ENCODE measurements at places on chromosomes 7 and 10.
A peak's percentile ranks its signal among the peaks of the same experiment; 100 is the strongest.

DNA sequence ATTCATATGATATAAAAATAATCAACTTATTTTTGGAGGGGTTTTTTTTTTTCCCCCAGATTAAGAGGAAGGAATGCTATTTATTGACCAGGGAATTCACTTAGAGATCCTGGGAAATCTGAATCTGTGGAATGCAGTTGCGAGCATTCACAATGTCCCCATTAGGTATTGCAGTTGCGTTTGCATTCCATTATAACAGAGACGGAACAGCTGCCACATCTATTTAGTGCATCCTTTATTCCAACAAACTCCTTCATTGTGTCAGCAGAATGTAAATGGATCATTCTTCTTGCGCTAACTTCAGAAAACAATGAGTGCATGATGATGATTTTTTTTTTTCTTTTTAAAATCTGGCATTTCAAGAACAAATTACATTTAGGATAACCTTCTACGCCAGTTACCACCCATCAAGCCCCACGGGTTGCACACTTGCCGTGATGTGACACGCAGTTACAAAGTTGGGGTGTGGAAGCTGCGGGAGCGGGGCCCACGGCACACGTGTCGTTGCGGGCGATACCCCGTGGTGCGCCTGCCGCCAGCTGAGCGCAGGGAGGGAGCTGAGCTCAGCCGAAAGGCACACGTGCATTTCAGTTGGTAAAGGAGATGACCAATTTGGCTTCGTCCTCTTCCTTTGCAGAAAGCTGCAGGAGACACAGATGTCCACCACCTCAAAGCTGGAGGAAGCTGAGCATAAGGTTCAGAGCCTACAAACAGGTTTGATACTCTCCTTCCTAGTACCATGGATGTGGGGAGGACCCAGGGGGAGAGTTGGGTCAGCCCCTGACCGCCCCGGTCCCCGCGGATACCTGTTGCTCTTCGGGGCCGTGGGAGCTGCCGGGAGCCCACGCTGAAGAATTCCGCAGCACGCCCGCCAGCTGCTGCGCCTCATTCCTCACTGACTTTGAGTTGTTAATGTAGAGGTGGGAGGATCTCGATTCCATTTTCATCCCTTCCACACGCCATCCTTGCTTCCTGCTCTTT lies 175.3 kb upstream of the SH2B2 start:
- peak; percentile 71 for DNase-seq

GRCh38 chr10:96556003-96556402 lies 30.8 kb downstream of the TM9SF3 start:
- DNase-seq, result peak; percentile 22

DNA sequence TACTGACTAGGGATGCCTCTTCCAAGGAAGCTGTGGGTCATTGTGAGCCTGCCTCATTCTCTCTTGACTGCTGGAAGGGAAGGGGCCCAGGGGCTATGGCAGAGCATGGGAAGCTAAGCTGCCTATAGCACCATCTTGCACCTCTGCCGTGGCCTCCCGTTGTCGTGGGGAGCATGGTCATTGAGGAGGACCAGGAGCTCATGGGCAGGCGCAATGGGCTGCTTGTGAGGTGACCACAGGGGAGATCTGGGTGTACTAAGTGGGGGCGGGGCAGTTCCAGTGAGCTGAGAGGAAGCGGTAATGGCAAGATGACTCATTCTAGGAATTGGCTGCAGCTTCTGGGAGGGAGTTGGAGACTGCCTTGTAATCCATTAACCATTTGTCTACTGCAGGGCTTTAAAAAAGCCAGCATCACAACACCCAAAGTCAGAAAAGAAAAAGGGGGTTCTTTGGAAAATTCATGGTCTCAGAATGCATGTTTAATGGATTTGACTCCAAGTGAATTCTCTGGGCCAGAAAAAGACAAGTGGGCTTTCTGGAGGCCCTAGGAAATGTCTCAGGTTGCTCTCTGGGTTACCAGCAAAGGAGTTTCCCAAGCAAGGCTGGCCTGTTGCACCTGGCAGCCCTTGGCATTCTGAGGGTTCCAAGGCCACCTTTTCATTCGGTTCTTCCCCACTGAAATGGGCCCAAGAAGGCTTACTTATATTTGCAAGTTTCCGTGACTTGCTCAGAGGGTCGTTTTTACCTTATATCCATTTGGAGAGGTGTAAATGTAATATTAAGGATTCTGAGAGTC lies 3.6 kb downstream of the DUSP5 start:
- peak; percentile 94 for DNase-seq

DNA sequence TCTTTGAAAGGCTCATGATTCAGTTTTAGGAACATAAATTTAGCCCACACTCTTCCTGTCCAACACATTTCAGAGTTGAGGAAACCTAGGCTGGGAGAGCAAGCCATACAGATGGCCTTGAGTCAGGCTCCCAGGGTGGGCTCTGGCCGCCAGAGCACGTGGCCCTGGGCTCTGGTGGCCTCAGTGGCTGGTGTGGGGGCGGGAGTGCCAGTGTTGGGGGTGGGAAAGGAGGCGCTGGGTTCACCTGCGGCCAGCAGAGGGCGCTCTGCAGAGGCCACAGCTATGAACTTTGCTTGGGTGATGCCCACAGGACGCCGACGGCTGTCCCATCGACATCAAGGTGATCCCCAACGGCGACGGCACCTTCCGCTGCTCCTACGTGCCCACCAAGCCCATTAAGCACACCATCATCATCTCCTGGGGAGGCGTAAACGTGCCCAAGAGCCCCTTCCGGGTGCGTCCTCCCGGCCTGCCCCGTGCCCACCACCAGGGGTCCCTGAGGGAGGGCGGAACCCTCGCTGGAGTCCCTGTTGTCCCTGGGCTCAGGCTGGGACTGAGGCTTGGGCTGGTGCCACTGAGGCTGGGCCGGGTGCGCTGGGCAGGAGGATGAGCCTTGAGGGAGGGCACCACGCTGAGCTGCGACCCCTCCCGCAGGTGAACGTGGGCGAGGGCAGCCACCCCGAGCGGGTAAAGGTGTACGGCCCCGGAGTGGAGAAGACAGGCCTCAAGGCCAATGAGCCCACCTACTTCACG lies 11.9 kb downstream of the FLNC start:
- peak; percentile 59 for DNase-seq

DNA sequence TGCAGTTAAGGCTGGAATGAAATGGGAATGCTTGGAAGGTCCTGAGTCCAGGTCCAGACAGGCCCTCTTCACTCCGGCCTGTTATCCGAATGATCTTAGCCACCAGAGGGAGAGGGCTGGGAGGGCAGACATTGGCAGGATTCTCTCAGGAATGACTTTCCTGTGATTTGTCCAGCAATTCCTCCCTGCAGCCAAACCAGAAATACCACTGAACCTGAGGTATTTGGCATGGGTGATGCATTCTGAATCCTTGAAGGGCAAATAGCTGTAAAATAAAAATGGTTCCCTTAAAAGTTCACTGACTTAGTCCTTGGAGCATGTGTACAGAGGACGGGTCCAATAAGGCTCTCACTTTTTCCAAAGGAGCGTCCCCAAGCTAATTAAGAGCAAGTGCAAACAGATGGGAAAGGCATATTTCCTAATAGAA lies 77.5 kb upstream of the HABP2 start:
- no peak for DNase-seq

- DNase-seq, result no peak
These were observed 120.1 kb upstream of the CHST15 start for GRCh38 chr10:124213471-124213870.

GRCh38 chr10:98361131-98362025 lies 53.6 kb downstream of the PYROXD2 start:
- DNase-seq, result peak; percentile 41

GRCh38 chr10:70726909-70727495 lies 54.7 kb downstream of the ADAMTS14 start:
- no peak for DNase-seq

DNA sequence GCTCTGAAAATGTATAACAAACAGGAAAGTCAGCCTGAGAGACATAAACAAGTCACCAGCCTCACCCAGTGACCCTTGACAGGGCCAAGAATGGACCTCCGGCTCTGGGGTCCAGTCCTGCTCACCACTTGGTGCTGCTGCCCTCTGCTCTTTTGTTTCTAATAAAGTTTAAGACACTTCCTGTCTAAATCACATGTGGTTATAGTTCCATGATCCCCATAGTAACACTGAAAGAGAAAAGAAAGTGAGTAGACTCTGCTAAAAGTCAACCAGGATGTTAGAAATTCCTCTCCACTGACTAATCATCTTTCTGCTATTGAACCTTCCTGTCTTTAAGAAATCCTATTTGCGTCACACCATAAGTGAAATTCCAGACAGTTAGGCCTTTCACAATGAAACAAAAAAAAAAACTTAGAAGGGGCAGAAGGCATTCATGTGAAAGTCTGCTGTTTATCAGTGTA lies 179.2 kb upstream of the BET1 start:
- peak; percentile 26 for DNase-seq

- DNase-seq, result no peak
These were observed 241.4 kb upstream of the CCDC6 start for GRCh38 chr10:60147576-60148265.

DNA sequence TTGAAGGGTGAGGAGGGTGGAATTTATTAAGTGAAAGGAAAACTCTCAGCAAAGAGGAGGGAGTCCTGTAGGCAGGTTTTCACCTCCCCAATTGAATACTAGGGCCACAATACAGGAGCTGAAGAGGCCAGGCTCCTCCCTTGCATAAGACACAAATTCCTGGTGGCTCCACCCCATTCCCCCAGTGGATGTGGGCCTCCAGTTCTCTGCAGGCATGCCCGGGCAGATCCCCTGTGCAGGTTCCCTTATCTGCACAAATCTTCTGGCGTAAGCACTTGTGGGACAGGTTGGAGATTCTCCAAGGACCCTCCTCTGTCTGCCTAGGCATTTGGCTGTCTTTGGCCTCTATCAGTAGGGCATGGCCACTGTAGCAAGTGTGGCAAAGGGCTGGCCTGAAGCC lies 847.1 kb upstream of the MBL2 start:
- DNase-seq, result no peak

- peak; percentile 44 for DNase-seq
These were observed 128.5 kb downstream of the ANKRD7 start for GRCh38 chr7:118352867-118353453.

GRCh38 chr10:42431095-42431494 lies 207.3 kb downstream of the ZNF33B start:
- DNase-seq, result no peak

GRCh38 chr7:114790521-114790920 lies 131.4 kb upstream of the MDFIC start:
- DNase-seq, result no peak

DNA sequence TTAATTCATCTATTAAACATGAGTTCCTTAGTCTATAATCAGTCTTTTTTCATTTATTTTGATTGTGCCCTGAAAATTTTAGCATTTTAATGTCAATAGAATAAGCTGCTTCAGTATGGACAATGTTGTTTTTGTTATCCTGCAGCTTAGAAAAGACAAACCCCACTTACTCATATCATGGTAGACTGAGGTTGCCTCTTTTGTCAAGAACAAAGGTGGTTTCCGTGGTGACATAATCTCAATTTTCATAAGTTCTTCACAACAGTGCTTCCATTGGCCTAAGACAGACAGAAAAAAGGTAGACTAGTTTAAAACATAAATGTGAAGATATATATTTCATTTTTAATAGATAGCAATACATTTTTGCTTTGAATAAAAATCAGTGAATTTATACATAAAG lies 69.1 kb downstream of the RTKN2 start:
- no peak for DNase-seq

DNA sequence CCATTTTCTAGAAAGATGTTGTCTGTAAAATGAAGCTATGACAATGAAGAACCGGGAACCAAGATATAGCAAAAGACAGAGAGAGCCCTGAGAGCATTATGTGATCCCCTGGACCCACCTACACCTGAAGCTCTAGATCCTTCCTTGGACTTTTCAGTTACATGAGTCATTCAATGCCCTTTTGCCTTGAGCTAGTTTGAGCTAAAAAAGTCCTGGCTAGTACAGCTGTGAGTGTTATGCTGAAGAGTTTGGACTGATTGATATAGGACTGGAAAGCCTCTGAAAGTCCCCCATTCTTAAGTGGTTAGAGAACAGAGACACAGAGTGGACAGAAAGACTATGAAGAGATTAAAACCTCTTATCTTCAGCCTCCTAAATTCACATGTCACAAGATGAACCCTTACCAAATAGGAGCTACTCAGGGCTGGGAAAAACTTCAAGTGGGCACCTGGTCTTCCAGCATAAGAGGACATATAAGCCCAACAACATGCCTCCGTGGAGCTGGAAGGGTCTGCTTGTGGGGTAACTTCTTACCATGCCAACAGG lies 386.8 kb upstream of the NFE2L3 start:
- DNase-seq, result no peak

GRCh38 chr10:86951184-86951761 lies 6.1 kb downstream of the MMRN2 start:
- DNase-seq, result no peak

DNA sequence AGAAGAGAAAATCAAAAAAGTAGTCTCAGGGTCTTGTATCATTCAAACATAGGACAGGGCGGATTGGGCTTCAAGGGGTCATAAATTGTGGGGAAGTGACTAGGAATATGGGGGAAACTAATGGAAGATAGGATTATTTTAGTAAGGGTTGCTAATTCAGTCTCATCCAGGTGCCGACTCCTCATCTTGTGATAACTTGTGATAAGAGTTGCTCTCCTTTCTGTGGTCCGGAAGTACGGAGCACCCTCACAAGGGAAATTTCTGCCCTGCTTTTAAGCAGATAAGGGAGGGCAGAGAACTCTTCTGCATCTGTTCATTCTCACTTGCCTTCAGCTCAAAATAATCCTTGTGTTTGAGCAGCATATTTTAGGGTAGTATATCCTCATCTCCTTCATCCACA lies 436.4 kb upstream of the LRGUK start:
- DNase-seq, result no peak

- no peak for DNase-seq
These were observed 25.9 kb downstream of the RGS10 start for GRCh38 chr10:119516381-119517234.

- DNase-seq, result no peak
These were observed 65.7 kb downstream of the MYL10 start for GRCh38 chr7:101563198-101563901.

DNA sequence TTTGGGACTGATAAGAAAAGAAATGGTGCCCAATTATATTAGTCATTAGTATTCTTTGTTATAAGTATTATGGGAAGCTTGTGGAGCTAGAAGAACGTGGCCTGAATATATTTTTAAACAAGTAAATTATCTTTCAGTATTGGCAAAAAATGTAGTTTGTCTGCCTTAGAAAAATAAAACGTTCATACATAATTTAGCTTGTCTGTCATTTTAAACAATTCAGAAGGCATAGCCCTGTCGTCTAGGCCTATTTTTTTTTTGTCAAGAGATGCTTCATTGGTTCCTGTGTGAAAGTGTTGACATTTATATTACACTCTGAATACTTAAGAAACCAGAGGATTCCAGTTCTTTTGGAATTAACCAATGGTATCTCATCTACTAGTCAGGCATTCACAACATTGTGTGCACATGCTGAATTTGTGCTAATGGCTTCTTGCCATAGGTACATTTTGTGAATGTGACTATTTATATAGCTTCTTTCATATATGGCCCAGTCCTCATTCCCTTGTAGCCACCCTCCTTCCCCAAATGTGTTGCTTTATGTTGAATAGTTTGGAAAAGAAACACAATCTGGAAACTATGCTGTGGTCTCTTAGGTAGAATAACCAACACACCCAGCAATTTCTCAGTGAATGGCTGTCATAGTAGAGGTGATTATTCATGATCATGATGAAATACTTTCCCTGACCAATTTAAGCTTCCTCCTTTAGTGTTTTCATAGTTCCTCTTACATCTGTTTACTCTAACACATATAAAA lies 435.8 kb downstream of the EXOC4 start:
- no peak for DNase-seq

- DNase-seq, result no peak
These were observed 158.3 kb upstream of the PPP2R2D start for GRCh38 chr10:131742500-131742951.

- no peak for DNase-seq
These were observed 46.9 kb downstream of the SLIT1 start for GRCh38 chr10:97138846-97139245.

GRCh38 chr10:116737627-116738327 lies 4.6 kb downstream of the HSPA12A start:
- no peak for DNase-seq
